ENCODE measurements at places on chromosomes 12 and 14.

GRCh38 chr14:66228267-66228970, 257.8 kb upstream of the CCDC196 start:
- DNase-seq = no peak

- DNase-seq = no peak
Measured at GRCh38 chr12:6360080-6360571, 15.2 kb downstream of the SCNN1A start.

- no peak for DNase-seq
Measured at GRCh38 chr12:57226588-57227314, 2.8 kb upstream of the SHMT2 start.

DNA sequence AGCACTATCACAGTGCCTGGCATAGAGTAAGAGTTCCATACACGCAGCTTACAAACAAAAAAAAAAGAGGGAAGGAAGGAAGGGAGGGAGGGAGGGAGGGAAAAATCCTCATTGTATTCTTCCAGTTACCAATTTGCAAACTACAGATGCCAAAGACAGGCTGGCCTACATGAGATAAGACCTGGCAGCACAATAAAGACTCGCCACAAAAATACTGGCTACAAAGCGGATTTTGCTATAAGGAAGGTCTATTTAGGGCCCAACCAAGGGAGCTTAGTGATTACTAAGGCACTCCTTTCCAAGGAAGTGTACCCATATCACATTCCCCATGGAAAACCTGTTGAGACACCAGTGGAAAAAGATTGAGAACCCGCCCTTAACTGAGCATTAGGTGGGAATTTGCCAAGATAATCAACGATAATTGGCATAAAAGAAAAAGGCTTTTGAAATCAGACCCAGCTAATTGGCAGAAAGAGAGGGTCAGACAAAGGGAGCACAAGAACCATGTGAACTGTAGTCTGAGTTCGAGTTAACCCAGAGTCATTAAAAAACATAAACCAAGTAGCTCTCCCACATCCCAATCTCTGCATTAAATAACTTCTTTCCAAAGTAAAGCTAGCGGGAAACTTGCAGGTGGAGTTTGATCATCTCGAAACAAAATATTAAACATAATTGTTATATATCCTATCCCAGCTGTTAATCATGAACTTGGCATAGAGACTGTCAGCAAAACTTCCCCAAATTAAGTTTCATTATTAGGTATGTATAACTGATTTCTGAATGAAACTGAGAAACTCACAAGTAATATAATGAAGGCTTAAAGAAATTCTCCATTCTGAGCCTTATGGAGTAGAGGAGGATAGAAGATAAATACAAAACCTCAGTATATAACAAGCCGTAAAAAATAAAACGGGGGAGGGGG, 50.1 kb downstream of the PHLDA1 start:
- no peak for DNase-seq

Data from substantia nigra (tissue), 51 donors.